ENCODE measurements at places on chromosomes 5 and 9.

DNA sequence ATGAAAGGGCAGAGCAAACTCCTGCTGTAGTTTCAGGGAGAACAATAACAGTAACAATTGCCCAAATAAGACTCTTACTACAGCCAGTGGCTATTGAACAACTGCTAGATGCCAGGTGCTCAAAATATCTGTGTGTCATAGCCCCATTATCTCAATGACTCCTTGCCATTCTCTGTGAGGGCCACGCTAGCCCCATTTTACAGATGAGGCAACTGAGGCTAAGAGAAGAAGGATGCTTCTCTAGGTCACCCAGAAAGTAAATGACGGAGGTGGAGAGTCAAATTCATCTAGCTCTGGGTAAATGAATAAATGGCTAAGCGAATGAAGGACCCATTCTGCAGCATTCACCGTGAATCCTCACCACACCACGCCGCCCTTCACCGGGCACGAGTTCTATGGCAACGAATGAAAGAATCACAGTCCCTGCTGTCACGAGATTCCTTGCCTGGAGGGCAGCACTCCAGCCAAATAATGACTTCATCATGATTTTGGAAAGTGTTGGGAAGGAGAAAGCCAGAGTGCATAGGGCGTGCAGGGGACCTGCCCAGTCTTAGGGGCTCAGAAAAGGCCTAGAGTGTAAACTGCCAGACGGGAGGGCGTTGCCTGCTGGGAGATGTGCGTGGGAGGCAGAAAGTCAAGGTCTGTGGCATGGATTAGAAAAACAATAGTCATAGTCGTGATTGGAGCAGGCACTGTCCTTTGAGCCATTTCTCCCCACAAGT, 147.2 kb downstream of the C9orf50 start:
- DNase-seq, result no peak

- DNase-seq, result no peak
These were observed 43.9 kb upstream of the ARAP3 start for GRCh38 chr5:141725891-141726290.

- no peak for DNase-seq
These were observed 47.4 kb downstream of the FNBP1 start for GRCh38 chr9:129995409-129996160.

DNA sequence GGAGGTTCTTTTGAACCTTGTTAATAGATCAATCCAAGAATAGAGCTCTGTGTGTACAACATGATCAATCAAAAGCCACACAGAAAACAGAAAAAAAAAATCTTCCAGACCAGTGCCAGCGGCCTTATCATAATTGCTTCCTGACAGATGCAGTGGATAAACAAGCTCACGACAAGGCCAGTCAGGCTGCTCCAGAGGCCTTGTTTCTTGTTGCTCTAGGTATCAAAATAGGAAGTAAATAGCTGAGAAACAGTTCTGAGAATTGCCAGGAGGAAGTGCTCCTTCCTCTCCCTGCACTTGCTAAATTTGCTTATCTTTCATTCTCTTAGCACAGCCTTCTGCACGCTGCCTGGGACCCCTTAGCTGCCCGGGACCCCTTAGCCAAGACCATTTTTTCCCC, 199.0 kb upstream of the TARS1 start:
- no peak for DNase-seq

GRCh38 chr9:34546834-34547827, 24.3 kb upstream of the ENHO start:
- peak; percentile 90 for DNase-seq

- no peak for DNase-seq
These were observed 21.8 kb downstream of the MTMR12 start for GRCh38 chr5:32290922-32291321.

GRCh38 chr5:98965226-98965625, 36.4 kb upstream of the CHD1 start:
- DNase-seq, result no peak

DNA sequence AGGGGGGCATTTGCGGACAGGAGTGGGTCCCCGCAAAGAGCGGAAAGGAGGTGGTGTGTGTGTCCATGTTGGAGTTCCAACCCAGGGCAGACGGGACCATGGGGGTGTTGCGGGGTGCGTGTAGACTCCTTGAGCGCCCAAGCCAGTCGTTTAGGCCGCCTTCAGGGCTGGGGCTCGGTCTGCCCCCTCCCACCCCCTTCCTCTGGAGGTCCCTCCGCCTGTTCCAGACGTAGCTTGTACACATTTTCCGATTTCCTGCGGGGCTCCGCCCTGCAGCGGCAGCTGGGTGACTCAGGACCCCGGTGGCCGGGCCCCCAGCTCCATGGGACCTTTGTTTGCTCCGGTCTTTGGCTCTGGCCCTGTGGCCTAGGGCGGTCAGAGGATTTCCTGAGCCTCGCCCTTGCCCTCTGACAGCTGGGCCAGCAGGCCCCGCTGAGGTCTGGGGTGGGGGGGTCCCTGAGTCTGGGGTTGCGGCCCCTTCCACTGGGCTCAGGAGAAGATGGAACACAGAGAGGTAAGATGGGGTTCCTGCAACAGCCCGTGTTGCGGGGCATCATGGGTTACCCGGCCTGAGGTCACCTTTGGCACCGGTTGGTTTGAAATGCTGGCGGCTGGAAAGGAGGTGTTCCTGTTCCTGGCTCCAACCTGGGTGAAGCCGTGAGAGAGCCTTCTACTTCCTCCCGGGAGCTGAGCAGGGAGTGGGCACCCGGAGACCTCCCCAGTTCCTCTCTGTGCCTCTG, 1.5 kb downstream of the PKN3 start:
- no peak for DNase-seq

- no peak for DNase-seq
These were observed 42.9 kb downstream of the SHC3 start for GRCh38 chr9:89135591-89136166.

DNA sequence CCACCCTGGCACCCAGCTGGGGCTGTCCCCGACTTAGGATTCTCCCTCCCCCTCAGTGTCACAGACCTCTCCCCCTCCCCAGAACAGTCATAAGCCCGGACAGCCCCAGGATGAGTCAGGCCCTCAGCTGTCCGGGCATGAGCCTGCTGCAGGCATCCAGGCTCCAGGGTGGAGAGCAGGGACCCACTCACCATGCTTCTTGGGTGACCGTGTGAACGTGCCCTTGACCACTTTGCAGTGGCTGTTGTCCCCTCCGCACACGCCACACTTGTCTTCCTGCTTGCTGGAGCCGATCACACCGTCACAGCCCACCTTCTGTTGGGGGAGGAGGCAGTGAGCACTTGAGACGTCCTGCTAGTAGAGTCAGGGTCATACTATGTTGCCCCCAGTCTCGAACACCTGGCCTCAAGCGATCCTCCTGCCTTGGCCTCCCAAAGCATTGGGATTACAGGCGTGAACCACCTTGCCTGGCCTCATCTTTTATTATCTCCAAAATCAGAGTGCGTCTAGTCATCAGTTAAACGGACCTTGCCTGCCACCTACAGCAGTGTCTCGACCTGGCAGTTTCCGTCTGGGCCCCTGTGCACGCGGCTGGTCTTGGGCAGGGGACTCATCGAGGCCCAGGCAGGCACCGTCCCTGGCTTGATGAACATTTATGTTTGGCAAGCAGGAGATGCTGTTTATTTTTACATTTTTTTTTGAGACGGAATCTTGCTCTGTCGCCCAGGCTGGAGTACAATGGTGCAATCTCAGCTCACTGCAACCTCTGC, 72.6 kb downstream of the ZNF354C start:
- no peak for DNase-seq

- no peak for DNase-seq
These were observed 54.3 kb downstream of the ASS1 start for GRCh38 chr9:130498918-130499698.

- DNase-seq, result no peak
These were observed 12.1 kb downstream of the SEMA5A start for GRCh38 chr5:9533562-9534364.

DNA sequence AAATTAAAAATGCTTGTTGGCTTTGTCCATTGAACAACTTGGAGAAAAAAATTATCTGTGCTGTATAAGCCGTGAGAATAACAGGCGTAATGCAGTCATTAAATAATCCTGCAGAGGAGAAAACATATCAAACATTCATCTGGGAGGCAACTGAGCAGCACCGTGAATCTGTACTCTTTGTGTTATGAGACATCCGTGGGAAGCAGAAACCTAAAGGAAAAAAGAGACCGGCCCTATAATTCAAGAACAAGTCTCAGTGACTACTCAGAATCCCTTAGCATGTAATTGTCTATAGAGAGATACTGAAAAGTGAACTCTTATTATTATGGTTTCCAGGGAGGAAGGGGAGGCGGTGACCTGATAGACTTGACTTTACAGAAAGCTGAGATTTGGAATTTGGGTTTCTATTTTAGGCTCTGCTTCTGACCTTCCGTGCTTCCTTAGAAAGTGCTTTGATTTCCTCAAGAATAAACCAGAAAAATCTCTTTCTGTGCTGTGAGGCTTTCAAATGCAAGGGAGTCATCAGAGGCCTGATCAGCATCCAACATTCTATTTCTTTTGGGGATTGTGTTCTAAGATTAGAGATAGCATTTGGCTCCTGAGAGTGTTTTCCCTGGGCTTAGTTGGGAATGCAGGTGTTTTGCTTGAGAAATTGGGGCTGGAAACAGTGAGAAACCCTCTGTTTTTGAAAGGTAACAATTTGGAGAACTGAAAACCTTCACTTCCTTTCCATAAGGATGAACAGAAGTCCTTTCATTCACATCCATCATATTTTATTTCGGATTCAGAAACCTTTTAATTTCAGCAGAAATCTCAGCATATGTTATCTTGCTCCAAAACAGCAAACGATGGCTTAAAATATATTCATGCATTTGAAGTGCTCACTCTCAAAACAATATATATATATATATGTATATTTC, 296.7 kb downstream of the CSNK1G3 start:
- no peak for DNase-seq

- no peak for DNase-seq
These were observed 50.1 kb downstream of the PTTG1 start for GRCh38 chr5:160471761-160472160.

DNA sequence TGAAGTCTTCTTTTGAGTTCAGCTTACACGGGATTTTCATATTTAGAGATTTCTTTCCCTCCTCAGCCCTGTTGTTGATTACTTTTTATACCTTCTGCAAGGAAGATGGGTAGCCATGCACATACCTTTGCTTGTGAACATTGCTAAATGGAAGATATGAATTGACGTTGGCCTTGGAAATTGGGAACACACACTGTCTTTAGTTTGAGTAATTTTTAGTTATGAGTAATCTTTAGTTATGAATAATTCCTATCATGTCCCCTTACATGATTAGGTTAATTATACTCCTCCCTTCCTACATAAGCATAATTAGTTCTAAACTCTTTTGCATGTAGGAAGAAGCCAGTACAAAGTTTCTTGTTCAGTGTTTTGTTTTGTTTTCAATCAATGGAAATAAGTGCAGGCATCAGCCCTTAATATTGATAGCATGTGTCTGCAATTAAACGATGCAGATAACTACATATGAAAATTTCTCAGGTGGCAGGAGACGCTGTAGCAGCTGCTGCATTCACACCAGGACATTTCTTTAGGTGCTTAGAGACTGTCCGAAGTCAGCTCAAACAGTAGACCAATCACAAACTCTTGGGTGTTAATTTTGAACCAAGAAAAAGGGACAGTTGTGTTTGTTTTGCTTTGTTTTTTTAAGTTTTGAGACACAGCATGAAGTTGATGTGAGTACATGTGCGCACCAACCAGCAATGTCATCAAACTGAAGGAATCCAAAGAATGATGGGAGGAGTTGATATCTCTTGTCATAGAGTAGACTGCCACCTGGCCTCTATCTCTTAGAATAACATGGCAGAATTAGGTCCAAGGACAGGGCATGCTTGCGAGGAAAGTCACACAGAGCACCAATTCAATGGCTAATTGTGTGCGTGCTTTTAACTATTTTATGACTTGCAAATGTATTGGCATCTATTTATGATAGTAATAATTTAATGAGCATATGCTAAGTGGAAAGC, 51.4 kb downstream of the SMARCA2 start:
- peak; percentile 58 for DNase-seq

All from astrocyte of the hippocampus (primary cell).